ENCODE measurements at places on chromosomes 1 and 21.

DNA sequence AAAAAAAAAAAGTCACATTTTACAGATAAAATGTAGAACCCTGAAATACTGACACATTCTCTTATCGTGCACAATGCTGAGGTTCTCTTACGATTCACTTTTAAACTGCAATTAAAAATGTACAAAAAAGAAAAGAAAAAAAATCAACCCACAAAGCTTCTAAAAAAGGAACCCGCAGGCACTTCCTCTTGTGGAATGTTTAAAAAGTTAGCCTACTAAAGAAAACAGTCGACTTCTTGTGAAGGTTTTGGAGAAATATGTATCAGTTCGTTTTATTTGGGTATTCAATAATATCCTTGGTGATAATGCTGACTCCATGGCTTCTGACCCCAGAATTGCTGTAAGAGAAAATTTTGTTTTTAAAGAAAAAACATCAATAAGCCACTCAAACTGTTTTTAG is 10.2 kb downstream of the HNRNPU start:
- H3K4me1 ChIP-seq: no peaks in the 10 kb centered on the region
- peaks cover 28% of the 10 kb centered on the region for H3K36me3 ChIP-seq
- DNase-seq: no peak
- H3K4me3 ChIP-seq: no peak overlapping the region
- H3K27me3 ChIP-seq: no peaks in the 10 kb centered on the region

- no peak for DNase-seq
- no peaks in the 10 kb centered on the region for H3K4me1 ChIP-seq
- H3K36me3 ChIP-seq: no peaks in the 10 kb centered on the region
- no peak overlapping the region for H3K27ac ChIP-seq
Measured at GRCh38 chr1:92923664-92924063, 37.6 kb downstream of the DIPK1A start.

GRCh38 chr1:232012773-232013386 is 386.3 kb downstream of the DISC1 start:
- no peak overlapping the region for H3K4me3 ChIP-seq
- H3K27ac ChIP-seq: no peak overlapping the region
- H3K4me1 ChIP-seq: no peaks in the 10 kb centered on the region
- no peak for DNase-seq
- H3K27me3 ChIP-seq: no peaks in the 10 kb centered on the region

GRCh38 chr1:157241185-157241538 is 103.0 kb upstream of the ETV3 start:
- H3K27ac ChIP-seq: no peak overlapping the region
- no peaks in the 10 kb centered on the region for H3K27me3 ChIP-seq
- no peaks in the 10 kb centered on the region for H3K4me1 ChIP-seq

GRCh38 chr21:35963920-35964451 is 96.3 kb downstream of the SETD4 start:
- H3K27ac ChIP-seq: no peak overlapping the region
- H3K36me3 ChIP-seq: no peaks in the 10 kb centered on the region
- no peaks in the 10 kb centered on the region for H3K4me1 ChIP-seq
- H3K27me3 ChIP-seq: no peaks in the 10 kb centered on the region
- DNase-seq: no peak

- no peak overlapping the region for H3K4me3 ChIP-seq
- H3K4me1 ChIP-seq: no peaks in the 10 kb centered on the region
- no peak overlapping the region for H3K27ac ChIP-seq
- DNase-seq: no peak
- no peaks in the 10 kb centered on the region for H3K27me3 ChIP-seq
Measured at GRCh38 chr1:63012339-63012738, 228.4 kb downstream of the ATG4C start.

- no peak for DNase-seq
- no peaks in the 10 kb centered on the region for H3K36me3 ChIP-seq
- no peaks in the 10 kb centered on the region for H3K4me1 ChIP-seq
- no peaks in the 10 kb centered on the region for H3K27me3 ChIP-seq
- H3K4me3 ChIP-seq: no peak overlapping the region
Measured at GRCh38 chr1:180508725-180509097, 6.3 kb upstream of the ACBD6 start.

GRCh38 chr1:1050577-1051052 is 23.5 kb downstream of the RNF223 start:
- no peaks in the 10 kb centered on the region for H3K4me1 ChIP-seq
- no peak overlapping the region for H3K4me3 ChIP-seq
- no peaks in the 10 kb centered on the region for H3K27me3 ChIP-seq

DNA sequence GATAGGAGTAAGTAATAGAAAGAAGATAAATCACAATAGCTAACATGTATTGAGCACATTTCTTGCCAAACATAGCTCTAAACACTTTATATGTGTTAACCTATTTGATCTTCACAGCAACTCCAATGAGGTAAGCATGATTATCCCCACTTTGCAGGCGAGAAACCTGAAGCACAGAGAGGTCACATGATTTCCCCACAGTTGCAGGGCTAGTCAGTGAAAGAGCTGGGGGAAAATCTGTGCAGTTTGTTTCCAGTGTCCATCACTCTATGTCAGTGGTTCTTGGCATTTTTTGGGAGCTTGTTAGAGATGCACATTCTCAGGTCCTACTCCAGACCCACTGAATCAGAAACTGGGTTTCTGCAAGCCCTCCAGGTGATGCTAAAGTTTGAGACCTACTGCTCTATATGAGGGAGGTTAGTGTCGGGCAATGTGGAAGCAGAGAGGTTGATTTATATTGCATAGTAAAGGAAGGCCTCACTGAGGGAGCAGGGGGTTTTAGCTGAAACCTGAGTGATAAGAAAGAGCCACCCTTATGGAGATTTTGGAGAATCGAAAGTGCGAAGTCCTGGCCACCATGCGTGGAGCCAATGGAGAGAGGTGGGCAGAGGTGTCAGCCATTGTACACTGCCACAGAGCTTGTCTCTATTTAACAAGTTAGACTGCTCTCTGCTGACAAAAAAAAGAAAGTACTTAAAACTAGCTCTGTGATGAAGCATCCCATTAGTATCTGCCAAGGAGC is 20.9 kb downstream of the MCOLN3 start:
- no peak for DNase-seq
- H3K27me3 ChIP-seq: no peaks in the 10 kb centered on the region
- H3K4me3 ChIP-seq: no peak overlapping the region
- H3K4me1 ChIP-seq: no peaks in the 10 kb centered on the region
- H3K36me3 ChIP-seq: no peaks in the 10 kb centered on the region
- H3K27ac ChIP-seq: no peak overlapping the region

GRCh38 chr1:58476179-58476578 is 70.3 kb downstream of the OMA1 start:
- no peak overlapping the region for H3K4me3 ChIP-seq
- H3K27me3 ChIP-seq: no peaks in the 10 kb centered on the region
- DNase-seq: no peak
- no peaks in the 10 kb centered on the region for H3K4me1 ChIP-seq

GRCh38 chr21:17777072-17777765 is 41.9 kb downstream of the C21orf91 start:
- peaks cover 8% of the 10 kb centered on the region for H3K4me1 ChIP-seq
- no peak overlapping the region for H3K4me3 ChIP-seq
- H3K36me3 ChIP-seq: no peaks in the 10 kb centered on the region
- H3K27ac ChIP-seq: no peak overlapping the region
- DNase-seq: no peak

- peak overlapping the region; percentile 64 for H3K4me3 ChIP-seq
- H3K4me1 ChIP-seq: peaks cover 36% of the 10 kb centered on the region
Measured at GRCh38 chr1:44029260-44029910, 1.9 kb downstream of the SLC6A9 start.

GRCh38 chr1:181577475-181577874 is 94.2 kb downstream of the CACNA1E start:
- no peaks in the 10 kb centered on the region for H3K36me3 ChIP-seq
- H3K27ac ChIP-seq: no peak overlapping the region
- no peak for DNase-seq
- H3K27me3 ChIP-seq: peaks cover 3% of the 10 kb centered on the region

DNA sequence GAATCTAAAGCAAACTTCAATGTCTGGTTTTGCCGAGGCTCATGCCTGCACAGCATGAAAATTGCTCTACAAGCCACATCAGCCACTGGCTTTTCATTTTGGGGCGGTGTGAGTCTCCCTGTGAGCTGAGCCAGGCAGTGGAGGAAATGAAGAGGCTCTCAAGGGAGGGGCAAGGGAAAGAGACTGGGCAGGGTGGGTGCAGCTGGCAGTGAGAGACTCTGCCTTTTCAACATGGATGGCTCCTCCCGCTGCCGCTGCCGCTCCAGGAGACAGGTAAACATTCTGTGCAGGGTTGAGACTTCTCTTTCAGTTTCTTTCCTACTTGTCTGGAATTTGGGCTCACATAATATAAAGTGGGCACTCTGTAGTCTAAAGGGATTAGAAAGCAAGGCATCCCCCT is 11.3 kb upstream of the CTSE start:
- H3K4me1 ChIP-seq: peaks cover 14% of the 10 kb centered on the region
- no peak for DNase-seq
- H3K27me3 ChIP-seq: no peaks in the 10 kb centered on the region
- peak overlapping the region; percentile 1 for H3K4me3 ChIP-seq

- no peaks in the 10 kb centered on the region for H3K27me3 ChIP-seq
- H3K4me3 ChIP-seq: no peak overlapping the region
- no peak overlapping the region for H3K27ac ChIP-seq
- no peak for DNase-seq
Measured at GRCh38 chr1:247429496-247429895, 13.5 kb downstream of the NLRP3 start.

- peak overlapping the region; percentile 41 for H3K27ac ChIP-seq
- no peaks in the 10 kb centered on the region for H3K27me3 ChIP-seq
- H3K4me1 ChIP-seq: peaks cover 19% of the 10 kb centered on the region
- peak overlapping the region; percentile 1 for H3K4me3 ChIP-seq
- DNase-seq: no peak
Measured at GRCh38 chr21:38925923-38926322, 120.2 kb downstream of the ETS2 start.

GRCh38 chr1:239810061-239810481 is 281.6 kb upstream of the FMN2 start:
- no peak for DNase-seq
- no peaks in the 10 kb centered on the region for H3K36me3 ChIP-seq
- H3K4me3 ChIP-seq: no peak overlapping the region
- no peaks in the 10 kb centered on the region for H3K4me1 ChIP-seq
- no peaks in the 10 kb centered on the region for H3K27me3 ChIP-seq
- H3K27ac ChIP-seq: no peak overlapping the region

- no peaks in the 10 kb centered on the region for H3K36me3 ChIP-seq
- no peak overlapping the region for H3K4me3 ChIP-seq
- no peaks in the 10 kb centered on the region for H3K27me3 ChIP-seq
- no peak overlapping the region for H3K27ac ChIP-seq
- DNase-seq: no peak
Measured at GRCh38 chr1:173137107-173137706, 69.9 kb downstream of the TNFSF4 start.

DNA sequence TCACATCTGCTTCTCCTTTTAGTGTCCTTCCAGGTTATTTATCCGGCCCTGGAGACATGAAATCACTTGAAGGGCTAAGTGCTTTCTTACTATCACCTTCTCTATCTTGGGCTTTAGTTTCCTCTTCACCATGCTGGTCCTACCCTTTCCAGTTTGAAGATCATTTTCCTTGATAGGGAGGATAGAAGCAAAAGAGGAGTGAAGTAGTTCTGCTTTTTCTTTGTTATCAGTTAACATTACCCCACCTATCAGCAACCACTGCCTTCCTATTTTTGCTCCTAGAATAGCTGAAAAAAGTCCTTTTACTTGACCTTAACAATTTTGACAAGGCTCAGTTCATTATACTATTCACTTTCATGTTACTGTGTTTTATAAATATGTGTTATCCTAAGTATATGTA is 19.4 kb downstream of the RGL1 start:
- H3K4me1 ChIP-seq: peaks cover 9% of the 10 kb centered on the region
- H3K36me3 ChIP-seq: no peaks in the 10 kb centered on the region
- no peaks in the 10 kb centered on the region for H3K27me3 ChIP-seq
- H3K27ac ChIP-seq: no peak overlapping the region
- no peak overlapping the region for H3K4me3 ChIP-seq

DNA sequence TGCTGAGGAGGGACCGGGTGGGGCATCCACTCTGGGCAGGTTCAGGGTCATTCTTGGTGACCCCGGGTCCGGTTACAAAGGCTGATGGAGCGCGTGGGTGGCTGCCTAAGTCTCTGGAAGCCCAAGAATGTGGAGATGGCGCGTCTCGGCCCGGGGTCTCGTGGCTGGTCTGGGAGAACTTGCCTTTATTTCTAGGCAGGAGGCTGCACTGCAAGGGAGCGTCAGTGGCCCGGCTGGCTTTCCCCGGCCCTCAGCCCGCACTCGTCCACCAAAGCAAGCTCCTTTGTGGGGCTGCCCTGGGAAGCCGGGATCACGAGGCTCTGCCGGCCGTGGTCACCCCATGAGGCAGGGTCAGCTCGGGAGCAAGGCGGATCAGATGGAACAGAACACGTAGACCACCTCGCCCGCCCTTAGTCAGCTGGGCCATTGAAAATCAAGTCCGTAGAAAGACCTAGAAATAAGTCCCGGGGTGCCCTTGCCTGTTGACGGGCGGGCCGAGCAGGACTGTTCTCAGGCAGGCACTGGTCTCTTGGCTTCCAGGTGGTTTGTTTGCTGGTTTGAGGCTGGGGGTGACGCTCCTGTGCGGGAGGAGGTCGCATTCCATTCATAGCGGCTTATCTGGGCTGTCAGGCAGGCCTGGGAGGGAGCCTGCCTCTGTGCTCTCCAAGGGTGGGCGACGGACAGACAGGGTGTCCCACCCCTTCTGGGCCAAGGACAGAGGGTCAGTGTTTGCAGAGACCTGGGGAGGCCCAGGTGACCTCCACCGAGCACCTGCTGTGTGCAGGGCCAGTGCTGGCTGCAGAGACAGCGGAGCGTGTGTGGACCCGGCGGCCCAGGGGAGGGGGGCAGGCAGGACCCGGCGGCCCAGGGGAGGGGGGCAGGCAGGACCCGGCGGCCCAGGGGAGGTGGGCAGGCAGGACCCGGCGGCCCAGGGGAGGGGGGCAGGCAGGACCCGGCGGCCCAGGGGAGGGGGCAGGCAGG is 25.8 kb downstream of the COL18A1 start:
- no peak for DNase-seq
- H3K36me3 ChIP-seq: peaks cover 3% of the 10 kb centered on the region

DNA sequence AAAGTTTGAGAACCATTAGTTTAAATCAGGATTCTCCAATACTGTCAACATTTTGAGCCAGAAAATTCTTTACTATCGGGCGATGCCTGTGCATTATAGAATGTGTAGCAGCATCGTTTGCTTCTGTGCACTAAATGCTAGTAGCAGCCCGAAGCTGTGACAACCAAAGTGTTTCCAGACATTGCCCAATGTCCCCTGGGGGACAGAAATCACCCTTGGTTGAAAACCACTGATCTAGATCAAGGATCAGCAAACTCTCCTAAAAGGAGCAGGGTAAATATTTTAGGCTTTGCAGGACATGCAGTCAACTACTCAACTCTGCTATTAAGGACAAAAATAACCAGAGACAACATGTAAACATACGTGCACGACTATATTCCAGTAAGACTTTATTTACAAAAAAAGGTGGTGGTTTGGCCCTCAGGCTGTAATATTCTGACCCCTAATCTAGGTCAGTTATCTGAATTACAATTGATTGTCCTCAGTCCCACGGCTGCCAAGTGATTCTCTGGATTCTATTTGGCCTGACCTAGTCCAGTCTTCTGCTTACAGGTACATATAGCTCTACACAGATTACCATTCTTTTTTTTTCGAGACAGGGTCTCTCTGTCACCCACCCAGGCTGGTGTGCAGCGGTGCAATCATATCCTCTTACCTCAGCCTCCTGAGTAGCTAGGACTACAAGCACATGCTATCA is 10.6 kb downstream of the FAF1 start:
- H3K27ac ChIP-seq: no peak overlapping the region
- no peak overlapping the region for H3K4me3 ChIP-seq
- no peaks in the 10 kb centered on the region for H3K36me3 ChIP-seq
- H3K4me1 ChIP-seq: peaks cover 5% of the 10 kb centered on the region
- H3K27me3 ChIP-seq: no peaks in the 10 kb centered on the region

Data from keratinocyte (primary cell).